ENCODE measurements at places on chromosomes 13 and 19. TPM values are rescaled to one million over a fixed set of nuclear protein-coding genes. Genes with fewer than 3 reads are reported as not detected.

GRCh38 chr19:40519352-40520322, 52.8 kb downstream of the SPTBN4 start:
- H3K27me3 ChIP-seq, result peaks cover 14% of the 10 kb centered on the region
- no peak for DNase-seq
- peaks cover 10% of the 10 kb centered on the region for H3K36me3 ChIP-seq
- peaks cover 13% of the 10 kb centered on the region for H3K4me1 ChIP-seq
- no peak overlapping the region for H3K4me3 ChIP-seq

GRCh38 chr19:38661136-38661535, 13.7 kb downstream of the ACTN4 start:
- peak overlapping the region; percentile 81 for H3K27ac ChIP-seq
- H3K4me1 ChIP-seq, result peaks cover 100% of the 10 kb centered on the region
- H3K27me3 ChIP-seq, result no peaks in the 10 kb centered on the region
- H3K4me3 ChIP-seq, result no peak overlapping the region
- H3K36me3 ChIP-seq, result no peaks in the 10 kb centered on the region

TRAPPC2B gene
- 4.8 TPM for total RNA-seq

GRCh38 chr19:2547721-2548120, 71.8 kb downstream of the GADD45B start:
- no peak for DNase-seq
- H3K27ac ChIP-seq, result peak overlapping the region; percentile 95
- no peaks in the 10 kb centered on the region for H3K36me3 ChIP-seq
- H3K4me1 ChIP-seq, result peaks cover 86% of the 10 kb centered on the region
- H3K27me3 ChIP-seq, result no peaks in the 10 kb centered on the region

DNA sequence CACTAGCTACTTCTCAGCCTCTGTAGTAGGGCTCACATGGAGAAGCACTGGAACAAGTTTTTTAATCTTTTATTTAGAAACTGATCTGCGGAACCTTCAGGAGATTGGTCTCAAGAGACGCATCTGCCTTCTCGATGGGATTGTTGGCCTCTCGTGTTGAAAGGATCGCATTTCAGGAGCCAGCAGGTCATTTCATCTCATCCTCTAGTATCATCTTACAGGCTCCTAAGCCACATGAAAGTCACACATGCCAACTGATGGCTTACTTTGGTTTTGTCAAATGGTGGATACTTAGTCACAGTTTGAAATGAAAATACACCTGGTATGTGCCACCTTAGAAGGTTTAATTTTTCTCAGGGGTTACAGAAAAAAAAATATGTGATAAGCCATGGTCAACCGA, 1703.6 kb downstream of the EFNB2 start:
- DNase-seq, result no peak
- H3K4me1 ChIP-seq, result no peaks in the 10 kb centered on the region
- H3K4me3 ChIP-seq, result no peak overlapping the region
- H3K27me3 ChIP-seq, result no peaks in the 10 kb centered on the region
- H3K27ac ChIP-seq, result no peak overlapping the region

GRCh38 chr13:28717170-28717569, 1.6 kb downstream of the SLC46A3 start:
- H3K4me3 ChIP-seq, result no peak overlapping the region
- DNase-seq, result no peak
- no peaks in the 10 kb centered on the region for H3K36me3 ChIP-seq
- no peaks in the 10 kb centered on the region for H3K27me3 ChIP-seq
- no peaks in the 10 kb centered on the region for H3K4me1 ChIP-seq
- peak overlapping the region; percentile 96 for H3K27ac ChIP-seq

DNA sequence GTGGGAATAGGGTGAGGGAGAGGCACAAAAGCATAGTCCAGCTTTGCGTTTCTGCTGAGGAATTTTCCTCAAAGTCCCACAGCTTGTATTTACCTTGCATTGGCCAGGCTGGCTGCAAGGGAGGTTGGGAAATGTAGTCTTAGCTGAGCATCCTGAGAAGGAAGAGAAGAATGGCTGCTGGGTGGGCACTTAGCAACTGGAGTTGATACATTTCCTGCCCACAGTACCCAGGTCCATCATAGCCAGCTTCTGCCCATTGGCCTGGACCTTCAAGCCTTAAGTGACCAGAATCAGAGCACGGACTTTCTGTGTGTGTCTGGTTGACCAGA, 112.4 kb downstream of the SIPA1L3 start:
- DNase-seq, result no peak
- no peaks in the 10 kb centered on the region for H3K27me3 ChIP-seq
- no peaks in the 10 kb centered on the region for H3K36me3 ChIP-seq

F7 gene
- total RNA-seq, result not detected

- DNase-seq, result no peak
- no peaks in the 10 kb centered on the region for H3K36me3 ChIP-seq
- H3K27ac ChIP-seq, result no peak overlapping the region
- no peaks in the 10 kb centered on the region for H3K27me3 ChIP-seq
- no peak overlapping the region for H3K4me3 ChIP-seq
- H3K4me1 ChIP-seq, result no peaks in the 10 kb centered on the region
These were observed 440.8 kb downstream of the TDRD3 start for GRCh38 chr13:60837806-60838205.

SIGLEC11 gene
- total RNA-seq, result 2.9 TPM

KL gene
- 5.1 TPM for total RNA-seq

DNA sequence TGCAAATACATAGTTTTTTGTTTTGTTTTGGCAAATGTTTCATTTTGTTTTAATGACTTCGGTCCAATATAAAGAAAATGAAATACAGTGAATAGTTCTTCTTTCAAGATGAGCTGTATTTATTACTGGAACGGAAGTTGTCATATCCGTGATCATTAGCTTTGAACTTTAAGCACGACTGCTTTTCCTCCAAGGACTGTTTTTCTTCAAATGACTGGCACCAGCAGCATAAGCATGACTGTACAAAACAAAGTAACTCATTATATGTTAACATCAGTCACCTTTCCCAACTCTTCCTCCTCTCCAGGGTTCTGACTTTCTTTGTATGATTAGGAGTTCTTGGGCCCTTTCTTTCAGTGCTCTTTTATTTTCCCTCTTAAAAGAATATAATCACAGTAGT, 20.5 kb downstream of the EDNRB start:
- no peak overlapping the region for H3K4me3 ChIP-seq
- DNase-seq, result no peak
- peak overlapping the region; percentile 86 for H3K27ac ChIP-seq
- H3K27me3 ChIP-seq, result no peaks in the 10 kb centered on the region
- no peaks in the 10 kb centered on the region for H3K36me3 ChIP-seq

- peak overlapping the region; percentile 72 for H3K4me3 ChIP-seq
- H3K4me1 ChIP-seq, result peaks cover 5% of the 10 kb centered on the region
- DNase-seq, result peak; percentile 93
- peaks cover 46% of the 10 kb centered on the region for H3K36me3 ChIP-seq
- H3K27me3 ChIP-seq, result no peaks in the 10 kb centered on the region
These were observed 2.5 kb downstream of the PRR12 start for GRCh38 chr19:49593233-49594113.

LIM2 gene
- total RNA-seq, result not detected

- H3K4me1 ChIP-seq, result no peaks in the 10 kb centered on the region
- H3K36me3 ChIP-seq, result no peaks in the 10 kb centered on the region
- DNase-seq, result peak; percentile 21
- H3K27ac ChIP-seq, result no peak overlapping the region
- H3K4me3 ChIP-seq, result no peak overlapping the region
- H3K27me3 ChIP-seq, result no peaks in the 10 kb centered on the region
These were observed 1551.1 kb downstream of the EFNB2 start for GRCh38 chr13:104984296-104984818.

GRCh38 chr19:41564515-41565378, 11.2 kb upstream of the CEACAM21 start:
- no peak overlapping the region for H3K27ac ChIP-seq
- no peak for DNase-seq
- H3K4me1 ChIP-seq, result no peaks in the 10 kb centered on the region
- no peaks in the 10 kb centered on the region for H3K36me3 ChIP-seq

DNA sequence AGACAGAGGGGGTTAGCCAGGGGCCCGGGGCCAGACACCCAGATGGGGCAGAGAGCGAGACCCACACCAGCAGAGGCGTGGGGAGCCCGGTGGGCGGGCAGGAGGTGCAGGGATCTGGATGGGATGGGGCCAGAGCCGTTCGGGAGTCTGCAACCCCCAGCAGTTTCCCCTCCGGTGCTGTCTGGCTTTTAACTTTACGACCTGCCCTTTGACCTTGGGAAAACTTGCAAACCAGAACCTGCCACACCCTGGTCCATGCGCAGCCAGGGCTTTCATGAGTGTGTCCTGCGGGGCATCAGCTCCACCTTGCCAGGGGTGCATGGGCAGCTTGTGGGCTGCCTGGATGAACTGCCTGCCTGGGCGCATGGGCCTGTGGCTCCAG, 9.8 kb downstream of the JOSD2 start:
- H3K36me3 ChIP-seq, result no peaks in the 10 kb centered on the region
- peaks cover 11% of the 10 kb centered on the region for H3K27me3 ChIP-seq
- H3K4me1 ChIP-seq, result no peaks in the 10 kb centered on the region
- no peak for DNase-seq
- H3K4me3 ChIP-seq, result no peak overlapping the region
- H3K27ac ChIP-seq, result no peak overlapping the region

TUBA3C gene
- total RNA-seq, result not detected

GRCh38 chr19:41299755-41300089, 10.2 kb upstream of the CCDC97 start:
- no peaks in the 10 kb centered on the region for H3K27me3 ChIP-seq
- peak overlapping the region; percentile 77 for H3K27ac ChIP-seq
- peaks cover 56% of the 10 kb centered on the region for H3K4me1 ChIP-seq
- no peak overlapping the region for H3K4me3 ChIP-seq
- peak; percentile 51 for DNase-seq

CEACAM8 gene
- not detected for total RNA-seq

DNA sequence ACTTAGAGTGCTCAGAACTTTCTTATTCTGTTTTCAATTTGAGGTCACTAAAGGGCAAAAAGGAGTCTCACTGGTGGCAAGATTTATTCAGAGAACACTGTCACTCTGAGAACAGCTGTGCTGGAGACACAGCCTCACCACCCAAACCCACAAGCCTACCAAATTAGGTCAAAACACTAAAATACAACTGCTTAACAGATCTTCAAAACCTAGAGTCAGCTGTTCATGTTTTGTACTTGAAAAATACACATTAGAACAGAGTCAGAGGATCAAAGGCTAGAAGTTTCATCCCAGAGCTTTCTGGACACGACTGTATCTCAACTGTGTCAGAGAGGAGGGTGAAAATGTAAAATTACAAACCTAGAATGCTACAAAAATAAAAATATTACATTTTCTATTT, 89.3 kb downstream of the MIPEP start:
- H3K27me3 ChIP-seq, result no peaks in the 10 kb centered on the region
- no peak overlapping the region for H3K27ac ChIP-seq
- DNase-seq, result no peak
- no peak overlapping the region for H3K4me3 ChIP-seq
- no peaks in the 10 kb centered on the region for H3K4me1 ChIP-seq
- H3K36me3 ChIP-seq, result peaks cover 51% of the 10 kb centered on the region

DNA sequence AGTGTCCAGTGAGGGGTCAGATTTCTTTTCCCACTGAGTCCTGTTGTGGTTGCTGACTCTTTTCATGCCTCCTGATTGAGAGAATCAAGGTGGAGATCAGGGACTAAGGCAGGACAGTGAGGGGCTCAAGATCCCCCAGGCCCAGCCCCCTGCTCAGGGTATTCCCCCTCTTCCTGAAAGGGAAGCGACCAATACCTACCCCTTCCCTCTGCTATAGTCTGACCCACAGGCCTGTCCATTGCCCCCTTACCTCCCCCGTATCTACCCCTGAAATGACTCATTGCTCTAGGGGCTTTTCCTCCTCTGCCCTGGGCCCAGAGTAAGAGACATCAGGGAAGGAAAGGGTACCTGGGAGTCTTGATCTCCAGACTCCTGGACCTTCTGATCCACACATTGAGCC, 1320.5 kb downstream of the UQCRFS1 start:
- no peaks in the 10 kb centered on the region for H3K27me3 ChIP-seq
- no peak for DNase-seq
- no peaks in the 10 kb centered on the region for H3K4me1 ChIP-seq
- no peak overlapping the region for H3K4me3 ChIP-seq
- H3K27ac ChIP-seq, result no peak overlapping the region

- DNase-seq, result no peak
- H3K27ac ChIP-seq, result no peak overlapping the region
- H3K4me3 ChIP-seq, result no peak overlapping the region
- no peaks in the 10 kb centered on the region for H3K36me3 ChIP-seq
- no peaks in the 10 kb centered on the region for H3K4me1 ChIP-seq
These were observed 1761.8 kb downstream of the SLITRK5 start for GRCh38 chr13:89432997-89433396.

ZNF491 gene
- total RNA-seq, result 2.1 TPM

DNA sequence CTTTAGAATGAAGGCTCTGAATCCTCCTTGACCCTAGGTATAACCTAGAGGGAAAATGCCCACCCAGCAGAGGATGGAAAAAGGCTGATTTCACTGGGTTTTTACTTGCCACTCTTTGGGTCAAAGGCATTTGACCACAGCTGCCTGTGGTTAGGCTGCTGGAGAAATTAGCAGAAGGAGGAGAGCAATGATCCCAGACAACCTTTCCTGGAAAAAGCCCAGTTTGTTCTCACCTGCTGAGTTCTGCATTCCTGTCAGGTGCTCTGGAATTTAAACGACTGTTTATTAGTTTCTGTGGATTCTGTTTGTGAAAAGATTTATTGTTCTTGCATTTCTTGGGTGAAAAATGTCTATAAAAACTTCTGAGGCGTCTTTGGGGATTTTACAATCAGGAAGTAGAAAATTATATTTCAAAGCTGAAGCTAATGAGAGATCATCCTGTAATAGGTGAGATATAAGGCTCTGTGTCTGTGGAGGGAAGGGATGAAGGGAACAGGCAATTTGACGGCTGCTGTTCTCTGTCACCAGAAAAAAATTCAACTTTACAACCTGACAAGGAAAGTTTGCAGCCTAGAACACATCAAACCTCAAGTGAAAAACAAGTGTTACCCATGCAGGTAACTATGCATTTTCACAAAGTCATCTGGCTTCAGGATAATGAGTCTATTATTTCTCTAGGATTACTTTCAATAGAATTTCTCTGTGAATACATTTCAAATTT, 519.7 kb downstream of the DIAPH3 start:
- no peaks in the 10 kb centered on the region for H3K27me3 ChIP-seq
- H3K27ac ChIP-seq, result no peak overlapping the region
- H3K4me1 ChIP-seq, result no peaks in the 10 kb centered on the region
- no peak for DNase-seq

GRCh38 chr13:21901336-21901735, 230.5 kb downstream of the FGF9 start:
- H3K36me3 ChIP-seq, result no peaks in the 10 kb centered on the region
- H3K27ac ChIP-seq, result no peak overlapping the region
- H3K4me3 ChIP-seq, result no peak overlapping the region
- H3K4me1 ChIP-seq, result no peaks in the 10 kb centered on the region
- H3K27me3 ChIP-seq, result no peaks in the 10 kb centered on the region
- no peak for DNase-seq

SLC25A41 gene
- not detected for total RNA-seq

KCNN1 gene
- not detected for total RNA-seq

ZNF772 gene
- 19.2 TPM for total RNA-seq

KLK15 gene
- total RNA-seq, result not detected

GRCh38 chr13:40535345-40535836, 131.1 kb downstream of the FOXO1 start:
- DNase-seq, result no peak
- no peaks in the 10 kb centered on the region for H3K27me3 ChIP-seq
- H3K4me3 ChIP-seq, result no peak overlapping the region
- no peak overlapping the region for H3K27ac ChIP-seq
- H3K4me1 ChIP-seq, result no peaks in the 10 kb centered on the region

Measured in tibial nerve (tissue), 4 donors.